ENCODE measurements at places on chromosomes 2 and 18. TPM values are rescaled to one million over a fixed set of nuclear protein-coding genes. Genes with fewer than 3 reads are reported as not detected.

GRCh38 chr2:191247381-191248057, 2.3 kb downstream of the MYO1B start:
- H3K27me3 ChIP-seq = peaks cover 20% of the 10 kb centered on the region
- H3K4me1 ChIP-seq = peaks cover 20% of the 10 kb centered on the region
- peak overlapping the region; percentile 11 for H3K27ac ChIP-seq
- H3K4me3 ChIP-seq = peak overlapping the region; percentile 79
- DNase-seq = no peak
- H3K36me3 ChIP-seq = no peaks in the 10 kb centered on the region

DNA sequence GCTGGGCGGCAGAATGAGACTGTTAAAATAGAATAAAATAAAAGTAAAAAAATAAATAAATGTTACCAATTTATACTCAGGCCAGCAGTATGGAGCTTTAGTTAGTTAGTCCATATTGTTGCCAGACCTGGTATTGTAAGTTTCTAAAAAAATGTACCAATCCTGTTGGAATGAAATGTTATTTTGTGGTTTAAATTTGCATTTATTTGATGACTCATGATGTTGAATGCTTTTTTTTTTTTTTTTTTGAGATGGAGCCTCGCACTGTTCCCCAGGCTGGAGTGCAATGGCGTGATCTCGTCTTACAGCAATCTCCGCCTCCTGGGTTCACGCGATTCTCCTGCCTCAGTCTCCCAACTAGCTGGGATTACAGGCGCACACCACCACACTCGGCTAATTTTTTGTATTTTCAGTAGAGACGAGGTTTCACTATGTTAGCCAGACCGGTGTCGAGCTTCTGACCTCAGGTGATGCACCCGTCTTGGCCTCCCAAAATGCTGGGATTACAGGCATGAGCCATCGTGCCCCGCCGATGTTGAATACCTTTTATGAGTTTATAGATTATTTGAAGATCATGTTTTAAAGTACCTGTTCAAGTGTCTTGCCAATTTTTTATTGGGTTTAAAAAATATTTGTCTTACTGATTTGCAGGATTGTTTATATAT, 5.7 kb upstream of the PTPRN start:
- H3K36me3 ChIP-seq = no peaks in the 10 kb centered on the region
- no peaks in the 10 kb centered on the region for H3K4me1 ChIP-seq
- no peak for DNase-seq
- peaks cover 15% of the 10 kb centered on the region for H3K27me3 ChIP-seq
- no peak overlapping the region for H3K27ac ChIP-seq
- H3K4me3 ChIP-seq = no peak overlapping the region

DNA sequence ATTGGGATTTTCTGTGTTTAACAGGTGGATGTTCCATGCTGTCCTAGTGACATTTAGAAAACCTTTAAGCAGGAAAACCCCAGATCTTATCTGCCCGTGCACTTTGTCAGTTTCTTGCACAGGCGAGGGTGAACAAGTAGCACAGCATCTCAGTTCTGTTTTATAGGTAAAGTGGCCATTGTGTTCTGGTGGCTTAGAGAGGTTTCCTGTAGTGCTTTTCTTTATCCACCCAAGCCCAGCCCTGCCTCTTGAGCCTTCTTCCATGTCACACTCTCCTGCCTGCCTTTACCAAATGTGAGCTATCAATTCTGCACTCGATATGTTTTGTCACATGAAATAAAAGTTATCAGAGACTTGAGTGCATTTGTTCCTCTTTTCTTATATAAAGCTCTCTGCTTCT, 135.3 kb upstream of the NOSTRIN start:
- H3K27ac ChIP-seq = no peak overlapping the region
- H3K36me3 ChIP-seq = peaks cover 8% of the 10 kb centered on the region
- DNase-seq = no peak
- peaks cover 37% of the 10 kb centered on the region for H3K4me1 ChIP-seq

DNA sequence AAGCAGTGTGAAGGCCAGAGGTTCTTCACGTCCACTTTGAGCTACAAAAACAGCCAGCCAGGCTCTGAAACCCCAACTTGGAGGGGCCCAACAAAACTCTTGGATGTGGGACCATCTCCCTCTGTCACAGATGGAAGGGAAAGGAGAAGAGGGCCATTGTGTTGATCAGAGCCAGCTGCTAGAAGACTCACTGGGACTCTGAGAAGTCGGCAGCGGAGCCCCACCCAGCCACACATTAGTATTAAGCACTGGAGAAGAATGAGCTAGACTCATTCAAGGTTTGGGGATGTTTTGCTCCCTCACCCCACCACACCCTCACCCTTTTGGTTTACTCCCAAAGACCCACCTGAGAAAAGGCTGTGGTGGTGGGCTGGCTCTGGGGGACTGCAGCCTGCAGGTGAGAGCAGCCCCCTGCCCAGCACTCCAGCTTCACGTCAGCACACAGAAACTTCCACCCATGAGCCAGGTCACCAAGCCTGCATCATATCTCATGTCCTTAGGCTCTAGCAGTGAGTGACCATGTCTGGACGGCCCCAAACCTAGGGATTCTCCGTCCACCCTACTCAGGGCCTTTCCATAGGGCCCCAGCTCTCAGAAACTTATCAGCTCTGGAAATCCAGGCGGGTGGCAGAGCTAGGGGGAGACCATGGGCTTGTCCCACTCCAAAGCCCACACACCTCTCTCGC, 12.6 kb downstream of the TEX51 start:
- no peaks in the 10 kb centered on the region for H3K4me1 ChIP-seq
- H3K27ac ChIP-seq = no peak overlapping the region
- H3K27me3 ChIP-seq = peaks cover 4% of the 10 kb centered on the region
- H3K36me3 ChIP-seq = no peaks in the 10 kb centered on the region
- no peak for DNase-seq

The FASTKD1 gene
- total RNA-seq = 29.8 TPM

The DCDC2C gene
- not detected for total RNA-seq

DNA sequence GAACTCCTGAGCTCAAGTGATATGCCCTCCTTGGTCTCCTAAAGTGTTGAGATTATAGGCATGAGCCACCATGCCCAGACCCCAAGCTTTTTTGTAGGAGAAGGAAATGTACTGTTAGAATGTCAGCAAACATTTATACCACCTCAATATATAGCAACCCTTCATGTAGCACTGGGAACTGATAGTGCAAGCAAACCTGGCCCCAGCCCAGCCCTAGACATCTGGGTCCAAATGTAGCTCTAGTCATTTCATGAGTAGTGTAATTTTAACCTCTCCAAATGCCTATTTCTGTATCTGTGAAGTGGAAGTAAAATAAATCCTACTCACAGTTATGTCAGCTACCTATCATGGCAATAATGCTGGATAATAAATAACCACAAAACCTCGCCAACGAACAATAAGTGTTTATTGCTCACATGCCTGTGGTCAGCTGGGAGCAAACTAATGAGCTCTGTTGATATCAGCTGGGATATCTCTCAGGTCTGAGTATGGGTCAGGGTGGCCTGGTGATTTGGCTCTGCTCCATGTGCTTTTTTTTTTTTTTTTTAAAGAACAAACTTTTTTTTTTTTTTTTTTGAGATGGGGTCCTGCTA, 180.4 kb downstream of the CD8B2 start:
- no peak overlapping the region for H3K27ac ChIP-seq
- DNase-seq = no peak
- no peak overlapping the region for H3K4me3 ChIP-seq
- H3K36me3 ChIP-seq = no peaks in the 10 kb centered on the region
- peaks cover 15% of the 10 kb centered on the region for H3K27me3 ChIP-seq

- no peaks in the 10 kb centered on the region for H3K4me1 ChIP-seq
- DNase-seq = peak; percentile 31
- H3K27me3 ChIP-seq = peaks cover 48% of the 10 kb centered on the region
- no peak within 1 kb of the TSS for H3K27ac ChIP-seq
These were observed at the start of gene C2orf72 for GRCh38 chr2:231037202-231037730. TSS of gene C2orf72 (plus strand) at chr2:231037523. CDS start at chr2:231037566, 43 bp downstream.

The GAREM2 gene
- total RNA-seq = 3.2 TPM

- H3K4me3 ChIP-seq = no peak overlapping the region
- H3K27me3 ChIP-seq = peaks cover 8% of the 10 kb centered on the region
- H3K36me3 ChIP-seq = no peaks in the 10 kb centered on the region
These were observed 63.0 kb upstream of the MSH2 start for GRCh38 chr2:47339745-47340541.

DNA sequence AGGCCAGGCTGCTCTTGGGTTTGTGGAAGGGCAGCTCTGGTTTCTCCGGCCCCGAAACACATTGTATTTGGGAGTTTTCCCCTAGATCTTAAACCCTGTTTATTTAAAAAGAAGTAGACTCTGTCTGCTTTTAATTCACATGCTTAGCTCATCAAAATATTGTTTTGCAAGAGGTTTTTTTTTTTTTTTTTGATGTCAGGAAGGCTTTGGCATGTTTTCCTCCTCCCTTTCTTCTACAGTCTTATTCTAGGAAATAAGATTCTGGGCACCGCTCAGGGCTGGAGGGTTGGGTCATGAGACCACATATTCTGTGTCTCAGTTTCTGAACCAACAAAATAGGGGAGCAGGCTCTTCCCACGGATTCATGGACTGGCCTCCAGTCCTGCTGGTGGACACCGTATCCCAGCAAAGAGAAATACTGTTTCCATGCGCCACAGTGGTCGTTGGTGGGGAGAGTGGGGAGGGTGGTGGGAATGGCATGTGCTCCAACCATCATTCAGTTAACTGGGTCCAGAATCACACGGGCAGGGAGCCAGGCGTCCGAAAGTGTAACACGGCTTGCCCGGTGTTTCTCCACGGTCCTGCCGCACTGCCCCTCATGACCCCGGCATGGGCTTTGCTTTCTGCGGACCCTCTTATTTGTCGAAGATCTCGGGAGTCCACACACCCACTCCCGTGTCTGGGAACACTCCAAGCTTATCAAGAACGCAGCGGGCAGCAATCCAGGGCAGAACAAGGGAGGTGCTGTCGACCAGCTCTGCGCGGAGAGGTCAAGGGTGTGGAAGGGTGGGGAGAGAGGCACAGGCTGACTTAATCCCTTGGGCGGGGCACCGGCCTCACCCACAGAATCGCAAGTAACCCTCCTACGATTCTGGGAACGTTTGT, 176.7 kb downstream of the GLI2 start:
- no peak overlapping the region for H3K27ac ChIP-seq

The SP140 gene
- total RNA-seq = 84.2 TPM

The ABCB11 gene
- not detected for total RNA-seq

DNA sequence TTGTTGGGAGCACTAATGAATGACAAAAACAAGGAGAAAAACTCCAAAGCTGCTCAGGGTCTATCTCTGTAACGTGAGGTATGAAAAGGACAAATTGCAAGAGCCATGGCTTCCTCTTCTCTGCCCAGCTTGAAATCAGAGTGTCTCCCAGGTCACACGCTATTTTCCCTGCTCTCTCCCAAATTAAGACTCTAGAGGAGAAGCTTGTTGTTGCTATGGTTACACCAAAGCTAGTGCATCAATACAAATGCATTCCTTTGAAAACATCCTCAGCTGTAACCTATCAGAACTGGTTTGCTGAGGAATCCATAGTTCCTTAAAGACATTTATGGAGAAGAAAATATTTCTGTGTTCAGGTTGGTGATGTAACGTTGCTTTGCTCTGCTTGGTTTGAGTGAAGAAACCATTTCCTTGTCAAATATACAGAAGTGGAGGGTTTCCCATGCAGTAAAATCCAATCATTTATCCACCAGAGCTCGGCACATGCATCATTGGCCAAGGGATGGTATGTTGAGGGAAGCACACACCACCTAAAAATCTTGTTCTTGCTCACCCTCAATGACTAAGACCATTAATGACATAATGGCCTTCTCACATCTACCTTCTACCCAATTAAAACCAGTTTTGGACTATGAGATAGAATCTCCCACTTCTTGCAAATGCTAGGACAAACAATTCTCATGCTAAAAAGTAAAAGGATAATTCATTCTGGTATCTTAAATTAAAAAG, 2135.6 kb upstream of the CELF4 start:
- no peak overlapping the region for H3K27ac ChIP-seq
- H3K4me3 ChIP-seq = no peak overlapping the region
- DNase-seq = no peak
- no peaks in the 10 kb centered on the region for H3K36me3 ChIP-seq

DNA sequence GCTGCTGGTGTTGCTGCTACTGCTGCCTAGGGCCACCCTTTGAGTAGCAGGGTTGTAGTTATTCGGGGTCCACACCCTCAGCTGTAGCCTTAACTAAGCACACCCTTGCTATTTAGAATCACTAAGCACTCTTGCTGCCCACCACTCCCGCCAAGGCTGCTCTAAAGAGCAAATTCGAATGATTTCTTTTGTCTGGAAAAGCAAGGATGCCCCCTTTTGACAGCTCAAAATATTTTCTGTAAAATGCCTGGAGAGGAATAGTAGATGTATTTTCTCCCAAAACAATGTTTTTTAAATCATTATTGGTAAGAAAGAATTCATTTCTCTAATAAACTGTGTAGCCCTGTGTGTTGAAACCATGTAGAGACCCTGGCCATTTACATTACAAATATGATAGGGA, 80.8 kb upstream of the PAPOLG start:
- H3K36me3 ChIP-seq = no peaks in the 10 kb centered on the region
- no peak for DNase-seq
- H3K4me1 ChIP-seq = no peaks in the 10 kb centered on the region
- peaks cover 4% of the 10 kb centered on the region for H3K27me3 ChIP-seq
- no peak overlapping the region for H3K27ac ChIP-seq

- no peaks in the 10 kb centered on the region for H3K4me1 ChIP-seq
- DNase-seq = no peak
- H3K27me3 ChIP-seq = peaks cover 2% of the 10 kb centered on the region
- H3K27ac ChIP-seq = no peak overlapping the region
- no peak overlapping the region for H3K4me3 ChIP-seq
These were observed 62.7 kb upstream of the GALNT5 start for GRCh38 chr2:157194844-157195243.

DNA sequence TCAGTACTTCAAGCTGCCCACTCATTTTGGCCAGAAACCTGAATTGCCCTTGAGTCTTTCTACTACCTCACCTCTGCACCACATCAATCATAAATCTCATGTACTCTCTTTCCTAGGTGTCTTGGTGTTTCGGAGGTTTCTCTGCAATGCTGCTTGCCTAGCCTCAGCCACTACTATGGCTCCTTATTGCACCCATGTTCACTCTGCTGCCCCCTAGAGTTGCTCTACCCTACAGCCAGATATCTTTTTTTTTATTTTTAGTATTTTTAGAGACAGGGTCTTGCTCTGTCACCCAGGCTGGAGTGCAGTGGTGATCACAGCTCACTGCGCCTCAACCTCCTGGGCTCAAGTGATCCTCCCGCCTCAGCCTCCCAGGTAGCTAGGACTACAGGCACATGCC, 413.0 kb downstream of the PTPRM start:
- no peak overlapping the region for H3K4me3 ChIP-seq
- H3K27ac ChIP-seq = no peak overlapping the region
- no peaks in the 10 kb centered on the region for H3K36me3 ChIP-seq
- H3K4me1 ChIP-seq = no peaks in the 10 kb centered on the region
- peak; percentile 26 for DNase-seq
- no peaks in the 10 kb centered on the region for H3K27me3 ChIP-seq

DNA sequence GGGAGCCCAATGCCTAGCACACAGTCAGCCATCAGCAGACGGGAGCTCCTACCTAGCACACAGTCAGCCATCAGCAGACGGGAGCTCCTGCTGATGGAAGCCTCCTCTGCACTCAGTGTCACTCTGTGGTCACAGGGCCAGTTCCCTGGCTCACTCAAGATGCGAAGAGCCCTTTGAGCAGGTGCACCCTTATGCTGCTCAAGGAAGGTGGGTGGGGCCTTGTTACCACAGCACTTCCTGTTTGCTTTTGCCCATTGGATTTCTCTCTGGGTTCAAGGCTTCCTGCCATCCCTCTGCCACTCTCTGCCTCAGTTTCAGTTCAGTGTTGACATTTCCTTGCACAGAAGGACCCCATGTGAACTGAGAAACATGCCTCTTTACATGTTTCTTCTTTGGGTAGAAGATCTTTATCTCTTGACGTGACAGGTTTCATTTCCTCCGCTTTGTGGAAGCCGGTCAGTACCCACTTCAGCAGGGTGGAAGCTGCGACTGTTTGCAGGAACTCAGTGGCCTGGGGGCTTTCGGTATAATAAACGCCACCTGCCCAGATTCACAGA, 11.6 kb downstream of the TRIB2 start:
- peaks cover 84% of the 10 kb centered on the region for H3K4me1 ChIP-seq
- DNase-seq = peak; percentile 69
- H3K4me3 ChIP-seq = peak overlapping the region; percentile 46
- H3K27ac ChIP-seq = peak overlapping the region; percentile 58

The ING5 gene
- total RNA-seq = 39.7 TPM
